ENCODE measurements at places on chromosomes 16 and 17.

DNA sequence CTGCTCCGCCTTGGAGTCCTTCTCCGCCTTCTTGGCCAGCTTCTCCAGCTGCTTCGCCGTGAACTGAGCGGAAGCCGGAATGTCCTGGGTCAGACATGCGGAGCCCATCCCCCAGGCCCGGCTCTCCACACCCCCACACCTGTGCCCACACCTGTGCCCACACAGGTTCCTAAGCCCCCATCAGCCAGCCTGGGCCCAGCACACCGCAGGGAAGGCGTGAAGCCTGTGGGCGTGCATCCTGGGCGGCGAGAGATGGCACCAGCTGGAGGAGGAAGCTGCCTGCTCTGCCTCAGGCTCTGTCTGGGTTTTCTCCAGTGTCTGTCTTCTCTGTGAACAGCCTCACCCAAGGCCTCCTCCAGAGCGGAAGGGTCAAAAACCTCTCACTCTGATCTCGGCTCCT lies 5.9 kb downstream of the CHMP1A start:
- DNase-seq: no peak

DNA sequence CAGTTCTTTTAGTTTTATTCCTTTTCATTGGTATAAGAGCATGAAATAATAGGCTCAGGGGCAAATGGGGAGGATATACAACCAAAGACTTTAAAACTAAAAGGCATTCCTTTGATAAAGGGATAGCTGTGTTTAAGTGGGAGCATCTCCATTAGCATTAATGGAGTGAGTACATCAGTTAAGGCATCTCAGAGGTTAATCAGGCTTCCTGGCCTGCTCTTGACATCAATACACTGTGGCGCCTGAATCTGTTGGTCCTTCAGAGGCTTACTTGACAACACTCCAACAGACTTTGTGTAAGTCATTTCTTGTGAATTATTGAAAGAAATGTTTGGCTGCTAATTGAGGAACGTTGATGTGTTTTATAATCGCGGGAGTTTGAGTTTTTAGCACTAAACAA lies 230.7 kb downstream of the BCAS3 start:
- DNase-seq: no peak

DNA sequence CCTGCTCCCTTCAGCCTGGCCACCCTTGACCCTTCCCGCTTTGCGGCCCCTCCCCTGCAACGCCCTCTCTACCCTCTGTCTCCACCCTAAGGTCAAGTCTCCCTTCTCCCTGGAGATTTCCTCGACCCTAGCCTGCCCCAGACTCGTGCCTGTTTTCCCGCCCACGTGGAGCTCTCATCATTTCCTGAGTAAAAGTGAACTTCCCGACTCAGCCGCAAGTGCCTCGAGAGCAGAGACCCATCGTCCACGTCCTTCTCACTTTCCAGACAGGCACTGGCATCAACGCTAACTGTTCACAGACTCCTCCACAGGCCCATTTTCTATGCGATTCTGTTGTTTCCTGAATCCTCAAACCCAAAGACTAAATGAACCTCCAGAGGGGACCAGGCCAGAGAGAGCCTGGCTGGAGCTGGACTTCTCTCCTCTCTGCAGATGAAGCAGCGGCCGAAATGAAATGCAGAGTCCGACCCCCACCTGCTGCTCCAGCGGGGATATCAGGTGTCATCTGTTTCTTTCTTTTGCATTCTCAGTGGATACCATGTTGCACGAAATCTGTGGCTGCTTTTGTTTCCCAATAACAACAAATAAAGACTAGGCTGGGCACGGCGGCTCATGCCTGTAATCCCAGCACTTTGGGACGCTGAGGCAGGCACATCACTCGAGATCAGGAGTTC lies 52.5 kb downstream of the RTN4RL1 start:
- DNase-seq: no peak

- DNase-seq: no peak
Observed at GRCh38 chr16:19700319-19700781, 17.7 kb downstream of the KNOP1 start.

GRCh38 chr16:57669476-57670162 lies 1.5 kb downstream of the ADGRG3 start:
- no peak for DNase-seq

DNA sequence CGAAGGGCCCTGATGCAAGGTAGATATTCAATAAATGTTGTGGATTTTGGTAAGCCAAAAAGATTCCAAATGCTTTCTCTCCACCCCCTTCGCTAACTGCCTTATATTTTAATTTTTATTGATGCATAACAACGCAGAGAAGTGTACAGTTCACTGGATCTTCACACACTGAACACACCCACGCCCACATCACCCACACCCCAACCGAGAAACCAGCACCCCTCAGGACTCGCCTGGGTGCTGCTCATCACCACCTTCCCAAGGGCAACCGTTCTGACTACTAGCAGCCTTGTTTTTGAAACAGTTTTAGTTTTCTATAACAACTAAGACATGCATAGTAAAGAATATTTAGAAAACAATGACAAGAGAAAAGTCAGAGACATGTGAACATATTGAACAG lies 9.1 kb upstream of the PLCG2 start:
- DNase-seq: no peak
